ENCODE measurements at places on chromosomes 1 and 21. TPM values are rescaled to one million over a fixed set of nuclear protein-coding genes. Genes with fewer than 3 reads are reported as not detected.

ST6GALNAC5 gene
- total RNA-seq, result not detected

DNASE2B gene
- not detected for total RNA-seq

ATP1A4 gene
- total RNA-seq, result not detected

NMNAT2 gene
- total RNA-seq, result not detected

CAPN2 gene
- 227 TPM for total RNA-seq

CELA2B gene
- not detected for total RNA-seq

CD52 gene
- not detected for total RNA-seq

EXO1 gene
- total RNA-seq, result 30.5 TPM

DNA sequence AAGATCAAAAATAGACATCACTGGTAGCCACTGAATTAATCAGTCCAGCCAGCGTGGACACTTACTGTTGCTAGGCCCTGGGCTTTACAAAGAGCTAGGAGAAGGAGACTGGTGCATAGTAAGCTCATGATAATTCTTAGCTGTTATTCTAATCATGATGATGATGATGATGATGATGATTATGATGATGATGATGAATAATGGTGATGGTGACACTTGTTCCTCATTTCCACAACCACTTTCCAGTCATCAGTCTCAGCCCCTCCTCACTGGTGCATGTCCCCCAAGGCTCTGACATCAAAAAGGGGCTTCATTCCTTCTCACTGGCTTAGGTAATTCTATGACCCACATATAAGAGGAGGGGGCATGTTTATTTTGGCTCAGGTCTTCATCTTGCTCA is 701.0 kb downstream of the PTPRU start:
- DNase-seq, result no peak

DNA sequence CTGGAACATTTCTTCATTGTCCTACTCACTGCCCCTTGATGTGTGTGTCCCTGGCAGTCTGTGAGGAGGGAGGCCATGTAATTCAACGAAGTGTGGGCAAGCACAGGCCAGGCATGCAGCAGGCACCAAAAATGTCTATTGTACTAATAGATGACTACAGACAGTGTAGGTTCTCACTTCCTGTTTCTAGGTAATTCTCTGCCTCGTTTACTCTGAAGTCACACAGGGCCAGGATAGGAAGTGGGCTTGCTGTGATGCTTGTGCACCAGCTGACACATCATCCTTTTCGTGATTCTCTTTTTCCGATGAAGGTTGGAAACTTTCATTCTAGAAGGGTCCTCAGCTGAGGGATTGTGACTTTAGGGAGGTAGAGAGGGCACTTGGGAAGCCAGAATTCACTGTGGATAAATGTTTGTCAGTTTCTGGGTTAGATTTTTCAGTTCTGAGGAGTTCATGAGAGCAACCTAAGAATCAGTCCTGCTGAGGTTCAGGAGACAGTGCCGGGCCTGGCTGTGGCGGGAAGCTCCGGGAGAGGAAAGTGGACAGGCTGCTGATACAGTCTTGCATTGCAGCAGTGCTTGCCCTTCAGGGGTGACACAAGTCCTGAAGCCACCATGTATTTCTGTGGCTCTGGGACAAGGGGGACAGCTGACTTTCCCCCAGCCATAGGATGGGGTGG is 4.3 kb upstream of the CSF1 start:
- no peak for DNase-seq

DNA sequence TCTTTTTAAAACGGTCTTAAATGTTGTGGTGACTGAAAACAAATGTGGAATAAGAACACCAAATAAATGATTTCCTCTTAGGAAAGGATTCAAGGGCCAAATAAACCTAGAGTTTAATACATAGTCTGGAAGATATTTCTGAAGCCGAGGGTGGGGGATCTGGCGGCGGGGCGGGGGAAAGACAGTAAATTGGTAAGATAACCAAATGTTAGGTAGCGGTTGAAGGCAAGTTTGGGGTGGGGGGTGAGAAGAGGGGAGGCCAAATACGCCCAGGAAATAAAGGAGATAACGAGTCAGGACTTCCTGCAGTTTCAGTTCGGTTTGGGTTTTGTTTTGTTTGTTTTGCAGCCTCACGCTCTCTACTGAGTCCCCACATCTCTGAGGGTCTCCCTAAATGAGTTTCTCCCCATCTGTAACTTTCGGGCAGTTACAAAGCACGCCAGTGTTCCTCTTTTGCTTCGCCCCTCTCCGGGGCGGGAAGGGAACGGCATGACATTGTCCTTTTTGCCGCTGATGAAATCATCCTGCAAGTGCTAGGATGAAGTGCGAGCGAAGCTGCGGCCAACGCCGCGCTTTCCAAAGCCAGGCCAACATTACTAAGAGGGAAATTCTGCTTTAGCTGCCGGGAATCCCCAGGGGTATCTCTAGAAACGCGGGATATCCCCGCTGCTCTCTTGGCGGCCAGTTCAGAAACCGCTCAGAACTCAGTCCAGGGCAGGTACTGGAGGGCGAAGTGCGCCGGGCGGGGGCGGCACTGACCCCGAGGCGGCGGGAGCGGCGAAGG is 844 bp downstream of the NIBAN1 start:
- DNase-seq, result peak; percentile 54

DNA sequence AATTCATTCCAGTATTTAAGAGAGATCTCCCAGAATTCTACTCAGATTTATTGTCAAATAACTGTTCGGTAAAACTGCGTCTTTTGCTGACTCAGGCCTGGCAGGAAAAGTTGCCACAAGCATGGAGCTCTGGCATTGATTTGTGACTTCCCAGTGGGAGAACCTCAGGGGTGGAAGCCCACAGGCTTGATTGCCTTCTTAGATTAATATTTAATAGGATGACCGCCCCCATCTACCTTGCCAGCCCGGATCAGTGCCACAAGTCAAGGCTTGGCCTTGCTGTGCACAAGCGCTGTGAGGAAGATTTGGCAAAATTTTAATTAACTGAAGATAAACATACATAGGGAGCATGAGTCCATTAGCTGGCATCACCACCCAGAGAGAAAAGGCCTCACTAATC is 93.5 kb downstream of the LRIG2 start:
- no peak for DNase-seq

DNA sequence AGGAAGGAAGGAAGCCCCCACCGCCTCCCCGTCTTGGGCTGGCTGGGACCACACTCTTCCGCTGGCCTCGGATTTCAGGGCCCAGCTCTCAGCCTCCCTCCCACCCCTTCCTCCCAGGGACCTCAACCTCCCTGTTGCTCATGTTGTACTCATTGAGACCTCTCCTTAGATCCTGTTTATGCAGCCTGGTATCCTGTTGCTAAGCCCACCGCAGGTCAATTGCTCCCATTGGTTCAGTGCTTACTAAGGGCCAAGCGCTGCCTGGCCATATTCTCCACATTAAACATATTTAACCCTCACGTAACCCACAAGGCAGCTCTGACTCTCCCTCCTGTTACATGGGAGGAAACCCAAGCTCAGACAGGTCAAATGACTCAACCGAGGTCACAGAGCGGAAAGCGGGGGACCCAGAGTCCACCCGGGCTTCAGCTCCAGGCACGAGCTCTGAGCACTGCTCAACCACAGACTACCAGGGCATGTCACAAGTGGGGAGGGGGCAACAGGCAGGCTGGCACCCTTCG is 23.2 kb upstream of the H6PD start:
- DNase-seq, result no peak

- DNase-seq, result no peak
Measured at GRCh38 chr1:14748151-14748550, 149.7 kb downstream of the KAZN start.

GRCh38 chr21:39349211-39350093 is 564 bp upstream of the HMGN1 start:
- peak; percentile 99 for DNase-seq

DNA sequence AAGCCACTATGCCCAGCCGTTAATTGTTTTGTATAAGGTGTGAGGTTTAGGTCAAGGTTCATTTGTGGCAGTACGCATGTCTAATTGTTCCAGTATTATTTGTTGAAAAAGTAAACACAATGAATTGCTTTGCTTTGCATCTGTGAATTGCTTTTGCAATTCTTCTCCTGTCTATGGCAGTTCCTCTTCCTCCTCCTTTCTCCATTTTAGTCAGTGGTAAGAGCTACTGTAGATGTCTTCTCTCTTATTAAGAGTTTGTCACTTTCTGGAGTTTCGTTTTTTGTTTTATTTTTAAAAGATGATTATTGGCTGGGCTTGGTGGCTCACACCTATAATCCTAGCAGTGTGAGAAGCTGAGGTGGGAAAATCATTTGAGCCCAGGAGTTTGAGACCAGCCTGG is 29.2 kb downstream of the C1orf185 start:
- no peak for DNase-seq
